ENCODE measurements at places on chromosomes 16 and 17.

- DNase-seq: no peak
These were observed 38.9 kb downstream of the COX4I1 start for GRCh38 chr16:85838381-85838780.

GRCh38 chr16:49567950-49568349 lies 194.3 kb downstream of the C16orf78 start:
- no peak for DNase-seq

DNA sequence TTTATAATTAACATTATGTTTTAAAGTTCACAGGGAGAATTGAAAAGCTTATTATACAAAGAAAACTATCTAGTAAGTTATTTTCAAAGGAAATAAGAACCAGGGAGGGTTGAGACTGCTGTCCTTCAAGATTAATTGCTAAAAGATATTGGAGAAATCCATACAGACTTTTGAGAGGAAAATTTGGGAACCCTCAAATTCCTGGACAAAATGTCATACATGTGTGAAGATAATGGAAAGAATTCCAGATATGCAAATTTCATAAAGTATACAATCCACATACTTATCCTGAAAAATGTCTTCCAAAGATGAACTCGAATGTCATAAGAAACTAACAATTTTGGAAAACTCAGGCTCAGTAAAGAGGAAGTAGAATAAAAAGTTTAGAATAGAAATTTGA lies 213.8 kb downstream of the HS3ST3A1 start:
- no peak for DNase-seq

DNA sequence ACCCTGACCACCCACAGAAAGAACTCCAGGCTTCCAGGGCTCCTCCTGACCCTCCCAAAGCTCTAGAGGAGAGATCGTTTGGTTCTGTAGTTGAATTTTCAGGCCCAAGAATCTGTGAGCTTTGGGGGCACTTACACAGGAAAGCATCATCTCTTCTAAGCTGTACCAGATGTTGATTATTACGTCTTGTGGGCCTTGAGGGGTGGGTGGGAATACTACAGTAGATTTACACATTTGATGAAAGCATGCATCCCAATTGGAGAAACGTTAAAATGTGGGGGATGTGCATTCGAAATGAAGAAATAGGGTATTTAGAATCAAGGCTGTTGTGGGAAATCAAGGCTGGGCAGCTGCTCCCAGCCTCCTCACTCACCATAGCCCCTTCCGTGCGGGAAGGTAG lies 61.9 kb downstream of the MGAT5B start:
- DNase-seq: no peak
